ENCODE measurements at places on chromosomes 4 and X. TPM values are rescaled to one million over a fixed set of nuclear protein-coding genes. Genes with fewer than 3 reads are reported as not detected.
A peak's percentile ranks its signal among the peaks of the same experiment; 100 is the strongest.

Gene L1CAM
- 0.62 TPM for total RNA-seq

Gene PHKA1
- total RNA-seq, result 5.0 TPM

DNA sequence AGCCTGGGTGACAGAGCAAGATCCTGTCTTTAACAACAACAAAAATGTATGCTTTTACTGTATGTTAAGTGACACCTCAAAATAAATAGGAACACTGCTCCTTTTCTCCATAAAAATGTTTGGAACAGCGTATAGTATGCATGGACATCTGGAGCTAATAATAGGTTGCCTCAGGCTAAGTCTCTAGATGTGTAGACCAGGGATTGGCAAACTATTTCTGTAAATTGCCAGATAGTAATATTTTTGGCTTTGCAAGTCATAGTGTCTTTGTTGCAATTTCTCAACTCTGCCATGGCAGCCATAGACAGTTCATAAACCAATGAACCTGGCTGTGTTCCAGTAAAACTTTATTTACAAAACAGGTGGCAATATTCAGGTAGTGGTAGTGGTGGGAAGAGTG, 76.6 kb upstream of the CBLL2 start:
- H3K36me3 ChIP-seq, result no peaks in the 10 kb centered on the region
- H3K27me3 ChIP-seq, result no peaks in the 10 kb centered on the region
- no peak overlapping the region for H3K4me3 ChIP-seq

DNA sequence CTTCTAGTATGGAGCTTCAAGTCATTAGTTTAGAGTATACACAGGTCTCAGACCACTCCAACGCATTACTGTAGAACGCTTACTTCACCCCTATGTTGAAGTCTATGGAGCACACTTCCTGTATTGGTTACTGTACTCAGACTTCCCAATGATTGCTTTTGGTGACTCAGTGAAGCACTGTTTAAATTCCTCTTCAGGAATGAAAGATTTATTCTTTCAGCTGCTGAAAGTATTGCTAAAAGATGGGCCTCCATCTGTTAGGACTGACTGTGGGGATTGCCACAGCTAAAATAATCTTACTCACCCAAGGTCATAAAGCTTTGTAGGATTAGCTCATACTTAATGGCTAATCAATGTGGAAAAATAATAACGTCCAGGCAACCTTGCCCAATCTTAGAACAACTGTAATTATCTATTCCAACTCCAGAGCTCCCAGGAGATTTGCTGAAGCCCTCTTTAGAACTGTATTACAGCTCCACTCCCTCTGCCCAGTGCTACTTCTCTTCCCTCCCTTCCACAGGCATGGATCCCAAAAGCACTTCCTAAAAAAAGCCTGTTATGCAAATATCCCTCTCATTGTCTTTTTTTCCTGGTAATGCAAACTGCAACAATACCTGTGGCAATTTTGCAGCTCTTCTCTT, 281.9 kb upstream of the HS3ST1 start:
- H3K36me3 ChIP-seq, result no peaks in the 10 kb centered on the region
- H3K27ac ChIP-seq, result no peak overlapping the region
- no peak for DNase-seq
- no peaks in the 10 kb centered on the region for H3K4me1 ChIP-seq

DNA sequence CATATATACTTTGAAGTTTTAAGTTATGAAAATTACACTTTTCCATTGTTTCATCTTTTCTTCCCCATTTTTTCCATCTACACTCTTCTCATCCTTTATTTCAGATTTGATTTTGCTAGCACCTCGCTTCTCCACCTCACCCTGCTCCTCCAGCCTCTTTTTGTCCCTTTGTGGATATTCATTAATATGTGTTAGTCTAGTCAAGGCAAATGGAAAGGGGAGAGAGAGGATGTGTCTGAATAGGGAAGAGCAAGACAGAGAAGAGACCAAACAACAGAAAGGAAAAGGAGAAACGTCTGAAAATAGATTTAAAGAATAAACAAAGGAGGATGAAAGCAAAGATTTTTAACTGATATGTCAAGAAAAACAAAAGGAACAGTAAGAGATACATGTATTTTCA, 24.1 kb downstream of the GPM6A start:
- no peaks in the 10 kb centered on the region for H3K36me3 ChIP-seq
- no peaks in the 10 kb centered on the region for H3K4me1 ChIP-seq
- no peak for DNase-seq
- no peaks in the 10 kb centered on the region for H3K27me3 ChIP-seq
- H3K27ac ChIP-seq, result no peak overlapping the region

DNA sequence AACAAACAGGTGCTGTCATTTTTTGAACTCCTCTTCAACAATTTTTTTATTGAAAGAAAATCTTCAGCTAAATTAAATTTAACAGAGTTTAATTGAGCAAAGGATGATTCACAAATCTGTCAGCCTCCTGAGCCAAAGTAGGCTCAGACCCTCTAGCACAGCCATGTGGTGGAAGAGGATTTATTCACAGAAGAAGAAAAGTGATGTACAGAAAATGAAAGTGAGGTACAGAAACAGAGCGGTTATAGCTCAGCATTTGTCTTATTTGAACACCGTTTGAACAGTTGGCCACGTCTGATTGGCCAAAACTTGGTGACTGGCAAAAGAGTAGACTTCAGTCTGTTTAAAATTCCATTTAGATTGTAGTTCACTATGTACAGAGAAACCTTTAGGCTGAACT, 217.3 kb downstream of the SPANXN1 start:
- no peaks in the 10 kb centered on the region for H3K4me1 ChIP-seq
- DNase-seq, result no peak
- H3K36me3 ChIP-seq, result no peaks in the 10 kb centered on the region
- H3K27ac ChIP-seq, result no peak overlapping the region

DNA sequence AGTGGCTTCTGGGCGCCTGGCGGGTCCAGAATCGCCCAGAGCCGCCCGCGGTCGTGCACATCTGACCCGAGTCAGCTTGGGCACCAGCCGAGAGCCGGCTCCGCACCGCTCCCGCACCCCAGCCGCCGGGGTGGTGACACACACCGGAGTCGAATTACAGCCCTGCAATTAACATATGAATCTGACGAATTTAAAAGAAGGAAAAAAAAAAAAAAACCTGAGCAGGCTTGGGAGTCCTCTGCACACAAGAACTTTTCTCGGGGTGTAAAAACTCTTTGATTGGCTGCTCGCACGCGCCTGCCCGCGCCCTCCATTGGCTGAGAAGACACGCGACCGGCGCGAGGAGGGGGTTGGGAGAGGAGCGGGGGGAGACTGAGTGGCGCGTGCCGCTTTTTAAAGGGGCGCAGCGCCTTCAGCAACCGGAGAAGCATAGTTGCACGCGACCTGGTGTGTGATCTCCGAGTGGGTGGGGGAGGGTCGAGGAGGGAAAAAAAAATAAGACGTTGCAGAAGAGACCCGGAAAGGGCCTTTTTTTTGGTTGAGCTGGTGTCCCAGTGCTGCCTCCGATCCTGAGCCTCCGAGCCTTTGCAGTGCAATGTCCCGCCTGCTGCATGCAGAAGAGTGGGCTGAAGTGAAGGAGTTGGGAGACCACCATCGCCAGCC, at the start of gene ATOH1:
TSS of gene ATOH1 (plus strand) at position 422 of the 663 bp plus-strand sequence. CDS start at position 596, 174 bp downstream.
- H3K36me3 ChIP-seq, result no peaks in the 10 kb centered on the region
- no peak within 1 kb of the TSS for H3K4me3 ChIP-seq
- H3K27ac ChIP-seq, result no peak within 1 kb of the TSS
- DNase-seq, result no peak
- H3K27me3 ChIP-seq, result peaks cover 17% of the 10 kb centered on the region

DNA sequence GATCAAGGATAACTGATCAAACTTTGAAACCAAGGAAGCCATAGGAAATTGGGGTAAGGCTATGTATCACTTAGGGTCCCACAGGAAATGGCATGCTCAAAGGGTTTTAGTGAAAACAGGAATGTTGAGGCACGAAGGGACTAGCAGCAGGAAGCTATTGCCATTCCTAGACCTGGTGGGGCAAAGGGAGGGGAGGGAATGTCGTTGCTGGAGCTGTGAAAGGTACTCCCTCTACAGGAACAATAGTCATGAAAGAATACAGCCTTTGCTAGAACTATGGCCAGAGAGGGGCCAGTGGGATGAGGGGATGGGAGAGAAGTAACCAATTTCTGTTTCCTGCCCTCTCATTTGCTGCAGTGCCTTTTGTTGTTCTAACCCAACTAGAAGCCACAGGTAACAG, 11.9 kb downstream of the REPS2 start:
- DNase-seq, result no peak
- H3K36me3 ChIP-seq, result no peaks in the 10 kb centered on the region
- no peak overlapping the region for H3K4me3 ChIP-seq
- H3K27ac ChIP-seq, result no peak overlapping the region

GRCh38 chr4:87077914-87078585, 142.4 kb downstream of the KLHL8 start:
- H3K4me1 ChIP-seq, result peaks cover 17% of the 10 kb centered on the region
- H3K27ac ChIP-seq, result no peak overlapping the region
- no peak for DNase-seq
- no peaks in the 10 kb centered on the region for H3K27me3 ChIP-seq
- H3K36me3 ChIP-seq, result no peaks in the 10 kb centered on the region

DNA sequence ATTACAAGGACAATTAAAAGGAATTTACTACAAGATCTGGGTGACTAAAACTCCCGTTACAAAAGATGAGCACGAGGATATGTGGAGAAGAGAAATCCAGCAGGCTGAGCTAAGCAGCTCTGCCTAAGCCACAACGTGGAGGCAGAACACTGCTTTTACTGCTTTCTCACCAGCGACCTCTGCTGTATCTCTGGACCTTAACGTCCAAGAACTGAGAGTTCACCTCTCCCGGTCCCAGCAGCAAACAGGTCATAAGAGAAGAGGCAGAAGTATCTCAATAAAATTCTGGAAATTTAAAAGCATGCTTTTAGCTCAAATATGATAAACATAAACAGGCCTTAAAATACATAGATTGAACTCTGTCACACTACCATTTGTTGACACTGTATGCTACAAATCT, 81.0 kb downstream of the ADGRA3 start:
- no peak overlapping the region for H3K27ac ChIP-seq
- H3K27me3 ChIP-seq, result no peaks in the 10 kb centered on the region
- no peaks in the 10 kb centered on the region for H3K36me3 ChIP-seq
- DNase-seq, result no peak
- no peaks in the 10 kb centered on the region for H3K4me1 ChIP-seq

GRCh38 chr4:62096881-62097280, 896.8 kb downstream of the ADGRL3 start:
- H3K27me3 ChIP-seq, result no peaks in the 10 kb centered on the region
- H3K36me3 ChIP-seq, result no peaks in the 10 kb centered on the region
- H3K27ac ChIP-seq, result no peak overlapping the region
- H3K4me1 ChIP-seq, result no peaks in the 10 kb centered on the region
- no peak for DNase-seq
- H3K4me3 ChIP-seq, result no peak overlapping the region

GRCh38 chr4:5037553-5038551, 13.4 kb upstream of the STK32B start:
- no peaks in the 10 kb centered on the region for H3K27me3 ChIP-seq
- H3K36me3 ChIP-seq, result no peaks in the 10 kb centered on the region
- peak overlapping the region; percentile 64 for H3K27ac ChIP-seq
- H3K4me3 ChIP-seq, result no peak overlapping the region
- DNase-seq, result no peak
- no peaks in the 10 kb centered on the region for H3K4me1 ChIP-seq

DNA sequence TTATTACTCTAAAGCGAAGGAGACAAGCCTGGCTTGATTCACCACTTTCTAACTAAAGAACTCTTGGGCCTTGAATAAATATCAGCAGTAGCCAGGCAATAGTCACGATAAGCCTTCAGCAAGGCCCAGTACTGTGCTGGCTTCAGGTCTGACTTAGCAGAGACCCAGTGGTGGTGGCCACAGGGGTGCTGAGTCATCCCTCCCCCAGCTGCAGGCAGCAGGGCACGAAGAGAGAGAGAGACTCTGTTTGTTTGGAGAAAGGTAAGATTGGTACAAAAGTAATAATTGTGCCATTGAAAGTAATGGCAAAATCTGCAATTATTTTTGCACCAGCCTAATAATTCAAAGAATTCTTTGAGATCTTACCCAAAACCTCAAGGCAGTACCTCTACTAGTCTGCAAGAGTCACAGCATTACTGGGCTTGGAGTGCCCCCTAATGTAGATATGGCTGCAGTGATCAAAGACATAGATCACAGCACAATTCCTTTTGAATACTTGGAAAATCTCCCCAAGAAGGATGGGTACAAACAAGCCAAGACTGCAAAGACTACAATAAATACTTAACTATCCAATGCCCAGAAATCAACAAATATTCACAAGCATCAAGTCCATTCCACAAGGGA, 159.5 kb upstream of the USP38 start:
- H3K36me3 ChIP-seq, result no peaks in the 10 kb centered on the region
- no peaks in the 10 kb centered on the region for H3K4me1 ChIP-seq
- no peak for DNase-seq
- H3K4me3 ChIP-seq, result no peak overlapping the region
- H3K27me3 ChIP-seq, result no peaks in the 10 kb centered on the region

- no peak overlapping the region for H3K4me3 ChIP-seq
- no peaks in the 10 kb centered on the region for H3K36me3 ChIP-seq
- H3K27ac ChIP-seq, result no peak overlapping the region
- H3K27me3 ChIP-seq, result no peaks in the 10 kb centered on the region
Measured at GRCh38 chr4:5569451-5569850, 138.9 kb downstream of the EVC2 start.

DNA sequence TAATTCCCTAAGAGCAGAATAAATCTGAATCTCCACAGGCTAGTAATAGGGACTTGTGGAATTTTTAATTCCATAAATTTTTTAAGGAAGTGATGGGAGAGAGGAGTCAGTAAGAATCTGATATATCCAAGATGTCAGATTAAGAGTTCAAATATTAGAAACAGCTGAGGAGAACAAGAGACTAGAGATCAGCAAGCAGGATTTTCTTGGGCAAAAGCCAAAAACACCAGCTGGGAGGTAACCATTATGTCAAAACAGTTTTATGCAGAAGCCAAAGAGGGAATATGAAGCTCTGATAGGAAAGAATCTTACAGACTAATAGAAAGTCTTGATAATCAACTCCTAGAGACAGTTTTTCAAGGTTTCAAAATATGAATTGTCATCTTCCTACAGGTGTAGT, 72.2 kb upstream of the RBPJ start:
- H3K27me3 ChIP-seq, result no peaks in the 10 kb centered on the region
- no peaks in the 10 kb centered on the region for H3K4me1 ChIP-seq
- no peaks in the 10 kb centered on the region for H3K36me3 ChIP-seq
- no peak for DNase-seq
- H3K27ac ChIP-seq, result no peak overlapping the region
- no peak overlapping the region for H3K4me3 ChIP-seq

GRCh38 chrX:15384304-15384703, at the start of gene VEGFD:
VEGFD (minus strand) TSS chrX:15384413; CDS start chrX:15383946, 467 bp downstream.
- DNase-seq, result no peak
- H3K36me3 ChIP-seq, result no peaks in the 10 kb centered on the region
- no peaks in the 10 kb centered on the region for H3K27me3 ChIP-seq
- no peak within 1 kb of the TSS for H3K4me3 ChIP-seq
- H3K4me1 ChIP-seq, result no peaks in the 10 kb centered on the region

GRCh38 chrX:7801711-7802110, 41.3 kb upstream of the VCX start:
- no peak overlapping the region for H3K4me3 ChIP-seq
- no peaks in the 10 kb centered on the region for H3K27me3 ChIP-seq
- no peaks in the 10 kb centered on the region for H3K4me1 ChIP-seq
- H3K36me3 ChIP-seq, result no peaks in the 10 kb centered on the region
- DNase-seq, result no peak

- no peak overlapping the region for H3K27ac ChIP-seq
- no peaks in the 10 kb centered on the region for H3K4me1 ChIP-seq
- no peak overlapping the region for H3K4me3 ChIP-seq
- H3K36me3 ChIP-seq, result no peaks in the 10 kb centered on the region
- DNase-seq, result no peak
Measured at GRCh38 chr4:18051281-18051680, 29.7 kb upstream of the LCORL start.

- no peaks in the 10 kb centered on the region for H3K36me3 ChIP-seq
- H3K27me3 ChIP-seq, result no peaks in the 10 kb centered on the region
- H3K4me1 ChIP-seq, result no peaks in the 10 kb centered on the region
- no peak for DNase-seq
- H3K27ac ChIP-seq, result no peak overlapping the region
- no peak overlapping the region for H3K4me3 ChIP-seq
Measured at GRCh38 chr4:77958897-77959296, 96.3 kb downstream of the MRPL1 start.

Data from CD8-positive, alpha-beta memory T cell (primary cell).